Stimulated activated CD4-positive, alpha-beta T cell treated with anti-CD3 and anti-CD28 coated beads, Interleukin-15, amount 100 ng/mL, for 1 hour (primary cell): ENCODE measurements at places on chromosomes 16 and 17.

GRCh38 chr16:85002099-85002541, 9.2 kb downstream of the ZDHHC7 start:
- no peak for DNase-seq

GRCh38 chr17:781805-782731, at the start of the genes GLOD4 and MRM3:
GLOD4 (minus strand) TSS chr17:782280; CDS start chr17:782255, 25 bp downstream.
MRM3 (plus strand) TSS chr17:782353; CDS start chr17:782379, 26 bp downstream.
- DNase-seq, result peak; percentile 86

- DNase-seq, result no peak
Observed at GRCh38 chr17:81383504-81384421, 11.5 kb upstream of the BAHCC1 start.

GRCh38 chr17:14318918-14319205, 18.0 kb downstream of the HS3ST3B1 start:
- no peak for DNase-seq

GRCh38 chr16:77457046-77457445, 22.2 kb upstream of the ADAMTS18 start:
- no peak for DNase-seq
